ENCODE measurements at places on chromosomes 6 and 20.

GRCh38 chr6:166259296-166259977 is 48.8 kb downstream of the PRR18 start:
- DNase-seq: no peak

- no peak for DNase-seq
These were observed 41.9 kb downstream of the UTRN start for GRCh38 chr6:144327081-144327480.

DNA sequence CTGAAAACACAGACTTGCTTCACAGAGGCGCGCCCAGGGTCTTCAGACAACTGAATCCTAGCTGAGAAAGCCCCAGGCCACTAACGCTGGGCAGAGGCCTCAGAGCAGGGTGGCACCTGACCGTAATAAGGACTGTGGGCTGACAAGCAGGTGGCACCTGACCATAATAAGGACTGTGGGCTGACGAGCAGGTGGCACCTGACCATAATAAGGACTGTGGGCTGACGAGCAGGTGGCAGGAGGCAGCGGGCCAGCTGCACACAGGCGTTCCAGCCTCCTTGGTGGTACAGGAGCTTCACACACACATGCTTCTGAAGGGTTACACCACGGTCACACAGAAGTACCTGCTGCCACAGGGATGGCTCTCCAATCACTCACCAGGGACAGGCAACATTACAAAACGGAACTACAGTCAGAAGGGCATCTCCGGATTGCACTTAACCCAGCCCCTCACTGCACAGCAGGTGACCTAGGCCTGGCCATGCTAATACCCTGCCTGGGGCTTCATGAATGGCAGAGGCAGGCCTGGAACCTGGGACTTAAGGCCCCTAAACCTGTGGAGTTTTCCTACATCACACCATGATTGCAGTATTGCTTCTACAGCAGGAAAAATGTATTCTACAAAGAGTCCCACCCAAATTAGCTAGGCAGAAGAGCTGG is 50.8 kb downstream of the PSMG4 start:
- no peak for DNase-seq

GRCh38 chr6:40400738-40401137 is 186.4 kb downstream of the LRFN2 start:
- no peak for DNase-seq

- DNase-seq: no peak
These were observed 339.2 kb upstream of the JAG1 start for GRCh38 chr20:11012975-11013374.

DNA sequence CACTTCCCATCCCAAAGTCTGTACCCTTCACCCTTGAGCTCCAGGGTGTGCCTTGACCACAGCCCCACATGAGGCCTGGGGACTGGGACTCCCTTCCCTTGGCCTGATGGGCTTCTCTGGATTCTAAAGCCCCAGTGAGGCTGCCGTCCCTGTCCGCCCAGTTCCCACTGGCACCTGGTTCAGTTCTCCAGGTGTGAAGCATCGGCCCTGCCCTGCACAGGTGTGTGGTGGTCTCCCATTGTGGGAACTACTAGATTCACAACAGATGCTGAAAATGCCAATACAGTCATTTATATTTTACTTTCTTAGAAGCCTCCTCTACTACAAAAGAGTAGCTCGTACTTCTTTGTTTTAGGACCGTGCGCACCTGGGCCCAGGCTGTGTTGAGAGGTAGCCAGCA is 72.8 kb downstream of the TTLL2 start:
- no peak for DNase-seq

- no peak for DNase-seq
These were observed 243.9 kb downstream of the TAF4 start for GRCh38 chr20:61821735-61822134.

- DNase-seq: peak; percentile 39
These were observed 507.3 kb upstream of the CITED2 start for GRCh38 chr6:139881728-139882211.

DNA sequence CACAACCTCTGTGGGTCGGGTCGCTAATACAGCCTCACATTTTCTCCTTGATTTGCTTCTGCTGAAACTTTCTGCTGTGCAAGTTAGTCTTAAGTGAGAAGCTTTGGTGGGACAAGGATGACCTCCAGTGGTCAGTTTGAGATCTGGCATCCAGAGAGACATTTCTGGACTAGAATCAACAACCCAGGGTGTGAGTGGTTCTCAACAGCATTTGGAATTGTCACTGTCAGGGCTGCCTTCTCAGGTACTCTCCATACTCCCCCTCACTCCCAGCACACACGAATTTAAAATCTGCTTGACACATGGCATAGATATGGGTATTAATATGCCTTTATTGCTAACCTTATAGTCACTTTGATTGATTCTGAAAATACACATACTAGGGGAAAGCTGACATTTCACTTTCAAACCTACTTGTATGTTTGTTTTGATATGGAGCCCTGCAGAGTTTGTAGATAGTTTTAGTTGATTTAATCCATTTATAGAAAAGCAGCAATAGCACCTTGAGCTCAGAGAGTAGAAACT is 13.2 kb downstream of the OTOR start:
- peak; percentile 86 for DNase-seq

DNA sequence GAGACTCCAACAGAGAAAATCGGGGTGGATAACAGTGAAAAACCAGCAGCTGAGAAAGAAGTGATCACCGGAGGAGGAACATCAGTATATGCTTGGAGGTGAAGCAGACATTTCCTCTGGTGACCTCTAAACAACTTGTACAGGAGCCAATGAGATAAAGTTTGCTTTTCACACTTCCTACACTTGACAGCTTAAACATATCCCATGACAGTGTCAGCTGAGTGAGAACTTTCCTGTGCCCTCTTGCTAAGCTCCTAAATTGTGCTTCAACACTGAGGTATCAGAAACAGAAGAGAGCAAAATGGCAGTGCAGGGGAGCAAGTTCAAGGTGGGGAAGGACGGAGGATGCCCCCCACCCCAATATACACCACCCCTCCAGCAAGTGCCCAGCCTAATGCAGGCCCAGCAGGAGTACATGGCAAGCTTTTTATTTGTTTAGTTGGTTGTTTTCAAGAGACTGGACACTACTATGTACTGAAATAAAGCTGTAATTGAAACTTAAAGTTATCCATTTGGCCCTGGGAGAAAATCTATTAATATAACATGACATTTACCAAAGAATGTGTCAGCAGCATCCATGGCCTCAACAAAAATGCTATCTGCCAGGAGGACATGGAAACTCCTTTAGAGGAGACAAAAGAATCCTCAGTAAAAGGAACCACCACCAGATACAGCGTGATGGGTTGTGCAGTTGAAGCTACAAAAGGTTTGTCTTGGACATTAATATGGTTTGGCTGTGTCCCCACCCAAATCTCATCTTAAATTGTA is 540.2 kb downstream of the PRKN start:
- DNase-seq: no peak

DNA sequence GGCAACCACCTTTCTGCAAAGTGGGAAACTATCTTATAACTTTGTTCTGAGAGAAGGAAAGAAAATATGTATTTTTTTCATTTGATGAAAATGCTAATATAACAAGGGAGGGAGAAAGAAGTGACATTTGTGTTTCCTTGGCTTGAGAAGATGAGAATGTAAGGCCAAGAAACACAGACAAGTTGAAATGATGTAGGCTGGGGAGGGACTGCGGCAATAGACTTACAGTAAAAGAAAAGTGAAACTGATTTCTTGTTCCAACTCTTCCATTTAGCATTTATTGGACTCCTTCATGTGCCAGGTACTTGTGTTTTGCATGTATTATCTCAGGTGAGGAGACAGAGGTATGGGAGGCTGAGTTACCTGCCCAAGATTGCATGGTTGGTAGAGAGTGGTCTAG is 130.9 kb downstream of the CARMIL1 start:
- DNase-seq: no peak

- DNase-seq: no peak
These were observed 300.4 kb downstream of the LRFN2 start for GRCh38 chr6:40286721-40287120.

- DNase-seq: no peak
These were observed 11.1 kb downstream of the GGT7 start for GRCh38 chr20:34861386-34862084.

DNA sequence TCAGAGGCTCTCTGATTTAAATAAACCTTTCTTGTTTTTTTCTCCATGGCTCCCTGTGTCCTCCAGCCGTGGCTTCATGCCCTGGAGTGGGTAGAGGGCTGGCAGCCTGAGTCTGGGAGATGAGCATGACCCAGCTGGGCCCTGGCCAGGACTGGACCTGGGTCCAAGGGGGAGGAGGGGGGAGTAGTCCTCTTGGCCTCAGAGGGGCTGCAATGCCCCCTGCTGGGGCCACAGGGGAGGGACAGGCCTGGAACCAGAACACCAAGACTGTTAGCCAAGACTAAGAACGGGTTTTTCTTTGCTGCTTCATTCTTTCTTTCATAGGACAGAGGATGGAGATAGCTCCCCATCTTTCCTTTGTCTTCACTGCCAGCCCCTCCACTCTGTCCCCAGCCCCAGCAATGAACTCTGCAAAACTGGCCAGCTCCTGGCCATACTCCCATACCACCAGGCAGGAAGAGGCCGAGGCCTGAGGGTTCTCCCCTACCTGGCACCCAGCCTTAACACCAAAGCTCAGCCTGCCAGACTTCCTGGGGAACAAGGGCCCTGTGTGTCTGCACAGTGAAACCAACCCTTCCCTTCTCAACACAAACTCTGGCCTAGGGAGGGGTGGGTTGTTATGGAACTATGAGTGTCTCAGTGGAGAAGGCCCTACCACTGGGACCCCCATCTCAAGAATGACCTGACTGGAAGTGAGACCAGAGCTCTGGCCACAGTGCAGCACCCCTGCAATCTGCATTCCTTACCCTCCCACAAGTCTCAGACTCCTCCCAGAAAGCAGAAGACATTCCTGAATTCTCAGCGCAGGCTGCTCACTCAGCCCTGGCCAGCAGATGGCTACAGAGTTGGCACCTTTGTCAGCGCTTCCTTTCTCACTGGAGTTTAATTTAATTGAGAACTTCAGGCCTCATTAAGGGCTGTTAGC is 11.0 kb downstream of the SLC29A1 start:
- peak; percentile 67 for DNase-seq

GRCh38 chr20:59146780-59147565 is 16.6 kb upstream of the ZNF831 start:
- DNase-seq: no peak

- DNase-seq: no peak
These were observed 81.0 kb upstream of the LRFN2 start for GRCh38 chr6:40668203-40668602.

DNA sequence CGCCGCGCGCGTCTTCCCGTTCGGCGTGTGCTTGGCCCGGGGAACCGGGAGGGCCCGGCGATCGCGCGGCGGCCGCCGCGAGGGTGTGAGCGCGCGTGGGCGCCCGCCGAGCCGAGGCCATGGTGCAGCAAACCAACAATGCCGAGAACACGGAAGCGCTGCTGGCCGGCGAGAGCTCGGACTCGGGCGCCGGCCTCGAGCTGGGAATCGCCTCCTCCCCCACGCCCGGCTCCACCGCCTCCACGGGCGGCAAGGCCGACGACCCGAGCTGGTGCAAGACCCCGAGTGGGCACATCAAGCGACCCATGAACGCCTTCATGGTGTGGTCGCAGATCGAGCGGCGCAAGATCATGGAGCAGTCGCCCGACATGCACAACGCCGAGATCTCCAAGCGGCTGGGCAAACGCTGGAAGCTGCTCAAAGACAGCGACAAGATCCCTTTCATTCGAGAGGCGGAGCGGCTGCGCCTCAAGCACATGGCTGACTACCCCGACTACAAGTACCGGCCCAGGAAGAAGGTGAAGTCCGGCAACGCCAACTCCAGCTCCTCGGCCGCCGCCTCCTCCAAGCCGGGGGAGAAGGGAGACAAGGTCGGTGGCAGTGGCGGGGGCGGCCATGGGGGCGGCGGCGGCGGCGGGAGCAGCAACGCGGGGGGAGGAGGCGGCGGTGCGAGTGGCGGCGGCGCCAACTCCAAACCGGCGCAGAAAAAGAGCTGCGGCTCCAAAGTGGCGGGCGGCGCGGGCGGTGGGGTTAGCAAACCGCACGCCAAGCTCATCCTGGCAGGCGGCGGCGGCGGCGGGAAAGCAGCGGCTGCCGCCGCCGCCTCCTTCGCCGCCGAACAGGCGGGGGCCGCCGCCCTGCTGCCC is 1.1 kb downstream of the SOX4 start:
- DNase-seq: no peak

DNA sequence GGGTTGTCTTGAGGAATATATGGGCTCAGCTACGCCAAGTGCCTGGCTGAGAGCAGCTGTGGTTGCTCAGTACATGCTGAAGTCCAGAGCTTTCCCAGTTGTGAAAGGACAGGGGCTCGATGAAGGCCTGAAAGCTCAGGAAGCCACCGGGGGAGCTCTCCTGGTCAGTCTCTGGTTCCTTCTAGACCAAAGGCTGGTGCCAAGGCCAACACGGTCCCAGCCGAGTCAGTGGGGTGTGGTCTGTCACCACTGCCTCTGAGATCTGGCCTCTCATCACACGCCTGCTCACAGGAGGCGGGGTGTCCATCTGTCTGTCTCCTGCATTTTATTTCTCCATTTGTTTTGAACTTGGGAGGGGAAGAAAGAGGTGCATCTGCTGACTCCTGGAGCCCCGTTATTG is 4.9 kb upstream of the FAM83C start:
- DNase-seq: no peak

GRCh38 chr6:46290421-46291274 is 119.9 kb upstream of the ENPP5 start:
- DNase-seq: no peak

DNA sequence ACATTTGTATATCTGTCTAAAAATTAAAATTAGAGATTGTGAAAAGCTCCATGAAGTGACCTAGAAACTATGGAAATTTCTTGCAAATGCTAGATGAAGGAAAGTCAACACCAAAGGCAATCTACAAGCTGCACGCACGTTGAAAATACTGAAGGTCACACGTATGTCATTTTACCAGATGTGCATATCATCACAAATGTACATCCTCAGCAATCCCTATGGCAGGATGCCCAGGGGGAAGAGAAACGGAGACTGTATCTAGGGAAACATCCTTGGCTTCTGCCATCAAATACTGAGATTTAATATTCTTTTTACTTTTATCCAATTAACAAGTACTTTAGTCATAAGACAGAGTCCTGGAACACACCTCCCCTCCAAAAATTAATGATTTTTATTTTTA is 672.0 kb downstream of the RNF144B start:
- peak; percentile 14 for DNase-seq

DNA sequence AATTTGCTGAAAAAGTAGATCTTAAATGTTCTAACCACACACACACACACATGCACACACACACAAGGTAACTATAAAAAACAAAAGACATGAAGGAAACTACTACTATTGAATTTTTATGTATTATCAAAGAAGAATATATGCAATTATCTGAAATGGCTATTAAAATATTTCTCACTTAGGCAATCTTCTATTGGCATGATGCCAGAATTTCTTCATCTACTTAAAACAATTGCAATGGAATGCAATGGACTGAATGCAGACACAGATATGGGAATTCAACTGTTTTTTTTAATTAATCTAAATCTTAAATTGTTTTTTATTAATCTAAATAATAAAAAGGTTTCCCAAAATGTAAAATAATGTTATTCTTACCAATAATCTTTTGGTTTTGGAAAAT is 152.6 kb upstream of the SMLR1 start:
- DNase-seq: no peak
